Mesenchymal stem cell (in vitro differentiated cells and primary cell): ENCODE measurements at places on chromosomes 16 and 17.

GRCh38 chr16:4057439-4057877 is 58.8 kb downstream of the ADCY9 start:
- no peak for DNase-seq

DNA sequence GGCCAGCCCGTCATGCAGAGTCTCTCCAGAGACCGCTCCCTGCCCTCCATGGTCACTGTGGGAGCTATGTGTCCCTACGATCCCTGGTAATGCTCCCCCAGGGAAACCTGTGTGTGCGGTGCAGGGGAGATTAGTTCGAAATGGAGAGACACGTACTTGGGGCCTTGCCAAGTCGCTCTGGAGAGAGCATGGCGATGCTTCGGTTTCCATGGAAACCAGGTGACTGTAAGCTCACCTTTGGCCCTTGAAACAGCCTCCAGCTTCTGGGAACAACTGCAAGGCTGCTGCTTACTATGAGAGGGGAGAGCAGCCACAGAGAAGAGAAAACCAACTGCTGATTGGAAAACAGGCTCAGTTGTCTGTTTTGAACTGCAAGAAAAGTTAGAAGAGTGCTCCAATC is 879.7 kb upstream of the EEF2KMT start:
- no peak for DNase-seq

- DNase-seq, result no peak
Observed at GRCh38 chr16:1821861-1822611, 4.6 kb downstream of the HAGH start.

GRCh38 chr16:49554681-49555080 is 181.1 kb downstream of the C16orf78 start:
- no peak for DNase-seq

GRCh38 chr16:56864960-56865359 is at the start of gene SLC12A3:
TSS of gene SLC12A3 (plus strand) at chr16:56865207. CDS start at chr16:56865236, 29 bp downstream.
- no peak for DNase-seq

DNA sequence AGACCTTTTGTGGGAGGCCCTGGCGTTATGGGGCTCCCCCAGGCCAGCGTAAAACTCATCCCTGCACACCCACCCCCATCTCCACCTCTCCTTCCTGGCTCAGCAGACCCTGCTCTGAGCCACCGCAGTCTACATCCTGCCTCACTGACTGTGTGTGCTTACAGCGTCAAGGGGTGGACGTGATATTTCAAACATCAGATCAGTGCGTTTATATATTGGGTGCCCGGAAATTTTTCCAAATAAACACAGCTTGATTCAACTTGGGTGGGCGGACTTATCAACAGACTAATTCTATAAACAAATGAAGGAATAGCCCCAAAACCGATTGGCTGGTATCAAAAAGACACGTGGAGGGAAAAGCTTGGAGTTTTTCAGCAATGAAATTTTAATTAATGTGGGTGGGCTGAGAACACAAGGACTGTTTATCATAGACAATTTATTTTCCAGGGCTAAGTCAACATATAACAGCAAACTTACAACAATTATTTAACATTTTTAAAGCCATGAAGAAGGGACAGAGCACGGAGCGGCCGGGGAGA is at the start of gene FOXL1:
Gene FOXL1 (plus strand): TSS at position 489 of the 539 bp plus-strand sequence. CDS start 175 bp downstream, outside the sequence.
- peak; percentile 91 for DNase-seq

GRCh38 chr16:87056083-87056482 is 261.1 kb downstream of the C16orf95 start:
- no peak for DNase-seq

DNA sequence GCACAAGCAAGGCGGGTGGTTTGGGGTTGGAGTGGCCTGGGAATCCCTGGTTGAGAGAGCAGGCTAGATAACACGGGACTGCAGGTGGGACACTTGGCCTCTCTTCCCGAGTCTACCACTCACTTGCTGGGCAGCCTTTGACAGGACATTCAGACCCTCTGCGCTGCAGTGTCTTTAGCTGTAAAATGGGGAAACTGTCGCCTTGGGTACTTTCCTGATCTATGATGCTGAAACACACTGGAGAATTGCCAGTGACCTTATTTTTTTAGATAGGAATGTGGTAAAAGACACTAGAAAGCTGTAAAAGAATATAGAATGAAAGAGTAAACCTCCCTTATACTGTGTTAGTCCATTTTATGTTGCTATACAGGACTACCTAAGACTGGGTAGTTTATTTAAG is 30.5 kb downstream of the KSR1 start:
- DNase-seq, result no peak
